Esophagus squamous epithelium (tissue), 5 donors: ENCODE measurements at places on chromosomes 2 and 18.

DNA sequence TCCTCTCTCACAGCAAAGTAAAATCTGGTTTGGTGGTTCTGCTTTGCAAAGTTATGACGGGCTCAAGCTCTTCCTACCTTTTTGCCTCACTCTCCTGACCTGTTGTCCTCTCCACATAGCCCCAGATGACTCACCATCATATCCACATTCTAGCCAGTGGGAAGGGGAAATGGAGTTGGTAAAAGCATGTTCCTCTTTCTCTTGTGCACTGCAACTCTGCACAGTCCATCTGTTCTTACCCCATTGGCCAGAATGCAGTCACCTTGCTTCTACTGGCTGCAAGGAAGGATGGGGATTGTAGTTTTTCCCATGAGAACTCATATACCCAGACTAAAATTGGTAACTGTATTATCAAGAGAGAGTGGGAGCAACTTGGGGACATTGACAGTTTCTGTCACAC lies 50.4 kb upstream of the SMIM21 start:
- no peak for DNase-seq

GRCh38 chr18:28176948-28177827 lies at the start of gene CDH2:
CDH2 (minus strand) TSS chr18:28177130; CDS start chr18:28177022, 108 bp downstream.
- no peak for DNase-seq

DNA sequence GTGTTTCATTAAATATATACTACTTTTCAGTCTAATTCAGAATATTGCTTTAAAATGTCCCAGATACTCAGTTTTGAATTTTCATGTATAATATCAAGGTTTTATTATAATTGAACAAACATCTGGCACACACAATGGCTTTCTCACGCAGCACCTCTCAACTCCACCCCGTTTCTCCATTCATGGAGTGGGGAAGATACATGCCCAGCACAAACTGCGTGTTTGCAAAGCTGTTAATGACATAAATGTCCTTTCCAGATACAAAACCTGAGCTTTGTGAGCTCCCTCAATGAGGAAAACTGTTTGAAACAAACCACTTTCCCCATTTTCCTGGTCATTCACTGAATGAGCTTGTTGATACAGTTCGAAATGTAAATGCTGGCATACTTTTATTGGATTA lies 150.3 kb upstream of the RASGRP3 start:
- DNase-seq, result no peak

DNA sequence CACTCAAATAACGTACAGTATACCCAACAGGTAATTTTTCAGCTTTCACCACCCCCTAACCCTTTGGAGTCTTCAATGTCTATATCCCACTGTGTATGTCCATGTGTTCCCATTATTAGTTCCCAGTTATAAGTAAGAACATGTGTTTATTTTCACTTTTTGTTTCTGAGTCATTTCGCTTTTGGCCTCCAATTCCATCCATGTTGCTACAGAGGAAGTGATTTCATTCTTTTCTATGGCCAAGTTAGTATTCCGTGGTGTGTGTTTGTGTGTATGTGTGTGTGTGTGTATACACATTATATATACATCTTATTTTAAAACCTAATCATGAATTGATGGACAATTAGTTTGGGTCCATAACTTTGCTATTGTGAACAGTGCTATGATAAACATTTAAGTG lies 464.4 kb downstream of the CMPK2 start:
- DNase-seq, result no peak

GRCh38 chr2:200677721-200678532 lies 92.1 kb downstream of the AOX1 start:
- DNase-seq, result no peak

GRCh38 chr2:227933884-227934283 lies 62.5 kb downstream of the DAW1 start:
- DNase-seq, result no peak

DNA sequence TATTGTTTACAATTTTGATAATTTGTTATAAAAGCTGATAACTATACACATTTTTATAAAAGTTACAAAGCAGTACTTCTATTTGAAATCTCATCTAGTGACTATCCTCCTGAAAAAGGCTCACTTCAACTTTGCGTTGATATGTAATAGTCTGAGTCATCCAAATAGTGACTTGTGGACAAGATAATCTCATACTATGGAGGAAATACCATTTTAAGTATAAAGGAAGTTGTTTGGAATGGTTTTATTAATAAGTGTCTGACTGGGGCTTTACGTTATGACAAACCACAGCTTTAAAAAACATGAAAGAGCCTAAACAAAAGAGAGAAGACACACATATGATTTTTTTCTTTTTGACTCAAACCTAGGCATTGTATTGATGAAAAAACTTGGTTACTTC lies 272.3 kb upstream of the COL3A1 start:
- no peak for DNase-seq

- no peak for DNase-seq
Measured at GRCh38 chr18:21538230-21538629, 62.3 kb downstream of the ESCO1 start.

DNA sequence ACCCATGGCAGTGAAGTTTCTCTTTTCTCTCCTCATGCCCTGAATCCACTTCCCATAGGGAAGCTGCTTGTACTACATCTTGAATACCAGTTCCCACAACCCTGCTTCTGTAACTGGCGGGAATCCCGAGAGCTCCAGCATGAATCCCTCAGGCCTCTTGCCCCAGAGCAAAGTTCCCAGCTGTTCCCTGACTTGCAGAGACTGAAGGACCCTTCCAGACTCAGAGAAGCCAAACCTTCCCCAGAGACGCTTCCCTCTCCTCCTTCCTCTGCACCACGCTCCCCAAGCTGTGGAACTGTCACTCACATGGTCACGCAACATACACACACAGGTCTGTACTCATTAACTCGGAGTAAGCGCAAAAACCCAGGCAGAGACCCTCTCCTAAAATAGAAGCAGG lies 26.4 kb downstream of the TRAPPC12 start:
- no peak for DNase-seq

DNA sequence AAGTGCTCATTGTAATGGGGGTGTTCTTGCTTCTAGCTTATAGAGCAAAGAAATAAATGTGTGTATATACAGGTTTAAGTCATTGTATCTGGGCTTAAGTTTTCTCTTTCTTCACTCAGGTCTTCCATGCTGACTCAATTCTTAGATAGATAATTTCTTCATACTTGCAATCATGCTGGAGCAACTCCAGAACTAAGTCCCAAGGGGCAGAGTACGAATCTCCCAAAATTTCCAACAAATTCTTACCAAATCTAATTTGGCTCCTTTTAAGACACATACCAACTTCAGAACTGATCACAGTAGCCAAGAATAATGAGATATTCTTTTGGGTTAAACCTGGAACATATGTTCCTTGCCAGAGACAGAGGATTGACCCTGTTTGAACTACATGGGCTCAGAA lies 4.3 kb upstream of the SPAG16 start:
- DNase-seq, result no peak

- no peak for DNase-seq
Measured at GRCh38 chr2:176554101-176555048, 285.1 kb downstream of the MTX2 start.

GRCh38 chr2:19886261-19886660 lies 15.5 kb downstream of the TTC32 start:
- no peak for DNase-seq

DNA sequence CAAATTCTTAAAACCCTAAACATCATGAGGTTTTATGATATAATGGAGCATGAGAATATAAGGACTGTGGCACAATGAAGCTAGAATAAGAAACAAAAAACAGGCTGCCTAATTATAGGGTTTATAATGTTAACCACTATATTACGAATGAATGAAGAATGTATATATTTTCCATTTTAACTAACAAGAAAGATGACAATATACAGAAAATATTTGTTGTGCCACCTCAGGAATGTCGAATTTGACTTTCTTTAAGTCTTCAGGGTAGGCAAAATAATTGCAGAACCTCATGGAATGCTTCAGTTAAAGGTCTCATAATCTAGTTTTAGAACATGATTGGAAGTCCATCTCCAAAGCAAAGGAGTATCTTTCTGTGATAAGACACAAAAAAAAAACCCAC lies 282.9 kb upstream of the SLC8A1 start:
- no peak for DNase-seq

- DNase-seq, result no peak
Measured at GRCh38 chr2:12602661-12603060, 114.1 kb upstream of the TRIB2 start.

- DNase-seq, result no peak
Measured at GRCh38 chr2:239712755-239713154, 311.9 kb upstream of the HDAC4 start.

- DNase-seq, result no peak
Measured at GRCh38 chr2:133599811-133600210, 31.5 kb upstream of the NCKAP5 start.

DNA sequence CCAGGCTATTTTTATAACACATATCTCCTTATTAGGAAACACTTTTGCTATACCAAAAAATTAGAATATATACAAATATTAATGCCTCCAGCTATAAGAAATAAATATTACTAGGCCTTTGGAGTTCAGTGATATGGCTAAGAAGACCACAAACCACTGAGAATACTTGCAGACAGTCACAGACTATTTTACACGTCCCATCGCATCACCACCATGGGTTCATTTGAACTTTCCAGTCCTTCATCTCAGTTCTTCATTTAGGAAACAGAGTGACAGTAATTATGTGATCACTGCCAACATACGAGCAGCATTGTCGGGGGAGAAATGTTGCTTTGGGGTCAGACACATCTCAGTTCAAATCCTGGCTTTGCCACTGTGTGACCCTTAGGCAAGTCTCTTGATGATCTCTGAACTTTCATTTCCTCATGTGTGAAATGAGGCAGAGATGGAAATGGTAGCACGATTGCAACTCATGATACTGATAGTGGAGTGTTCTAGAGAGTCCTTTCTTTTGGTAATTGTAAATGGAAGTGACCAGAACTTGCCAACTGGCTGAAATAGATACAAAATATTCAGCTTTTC lies 138.9 kb upstream of the NRP2 start:
- DNase-seq, result no peak

DNA sequence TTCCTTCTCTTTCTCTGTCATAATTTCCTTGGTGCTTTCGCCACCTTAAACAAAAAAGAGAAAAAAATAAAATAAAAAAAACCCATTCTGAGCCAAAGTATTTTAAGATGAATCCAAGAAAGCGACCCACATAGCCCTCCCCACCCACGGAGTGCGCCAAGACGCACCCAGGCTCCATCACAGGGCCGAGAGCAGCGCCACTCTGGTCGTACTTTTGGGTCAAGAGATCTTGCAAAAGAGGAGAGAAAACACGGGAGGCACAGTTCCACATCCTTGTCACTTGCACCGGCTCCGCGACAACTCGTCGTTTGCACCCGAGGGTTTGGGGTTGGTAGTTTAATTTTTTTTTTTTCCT lies 1.8 kb upstream of the SP9 start:
- no peak for DNase-seq

- no peak for DNase-seq
Measured at GRCh38 chr18:1048032-1048431, 143.4 kb downstream of the ADCYAP1 start.

GRCh38 chr18:75377926-75378325 lies 49.6 kb downstream of the SMIM21 start:
- no peak for DNase-seq

- DNase-seq, result no peak
Measured at GRCh38 chr18:76707534-76707933, 114.8 kb upstream of the ZNF236 start.

GRCh38 chr2:162266460-162266760 lies 23.2 kb upstream of the FAP start:
- DNase-seq, result no peak
